AG08395 (cell line): ENCODE measurements at places on chromosomes 12 and 14.

DNA sequence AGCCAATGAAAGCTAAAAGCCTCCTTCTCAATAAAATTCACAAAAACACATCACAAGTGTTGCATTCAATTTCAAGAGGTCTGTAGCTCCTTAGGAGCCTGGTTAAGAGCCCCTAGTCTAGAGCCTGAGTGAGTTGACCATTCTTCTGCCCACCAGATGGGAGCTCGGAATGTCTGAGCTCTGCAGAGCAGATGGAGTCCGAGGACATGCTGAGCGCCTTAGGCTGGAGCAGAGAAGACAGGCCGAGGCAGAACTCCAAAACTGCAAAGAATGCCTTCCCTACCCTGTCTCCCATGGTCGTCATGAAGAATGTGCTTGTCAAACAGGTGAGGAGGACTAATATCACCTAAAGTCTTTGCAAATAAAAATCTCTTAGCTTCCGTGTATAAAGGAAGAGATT, 11.6 kb downstream of the CIPC start:
- DNase-seq, result no peak

- DNase-seq, result no peak
These were observed 8.8 kb downstream of the VPS37B start for GRCh38 chr12:122886851-122887818.

DNA sequence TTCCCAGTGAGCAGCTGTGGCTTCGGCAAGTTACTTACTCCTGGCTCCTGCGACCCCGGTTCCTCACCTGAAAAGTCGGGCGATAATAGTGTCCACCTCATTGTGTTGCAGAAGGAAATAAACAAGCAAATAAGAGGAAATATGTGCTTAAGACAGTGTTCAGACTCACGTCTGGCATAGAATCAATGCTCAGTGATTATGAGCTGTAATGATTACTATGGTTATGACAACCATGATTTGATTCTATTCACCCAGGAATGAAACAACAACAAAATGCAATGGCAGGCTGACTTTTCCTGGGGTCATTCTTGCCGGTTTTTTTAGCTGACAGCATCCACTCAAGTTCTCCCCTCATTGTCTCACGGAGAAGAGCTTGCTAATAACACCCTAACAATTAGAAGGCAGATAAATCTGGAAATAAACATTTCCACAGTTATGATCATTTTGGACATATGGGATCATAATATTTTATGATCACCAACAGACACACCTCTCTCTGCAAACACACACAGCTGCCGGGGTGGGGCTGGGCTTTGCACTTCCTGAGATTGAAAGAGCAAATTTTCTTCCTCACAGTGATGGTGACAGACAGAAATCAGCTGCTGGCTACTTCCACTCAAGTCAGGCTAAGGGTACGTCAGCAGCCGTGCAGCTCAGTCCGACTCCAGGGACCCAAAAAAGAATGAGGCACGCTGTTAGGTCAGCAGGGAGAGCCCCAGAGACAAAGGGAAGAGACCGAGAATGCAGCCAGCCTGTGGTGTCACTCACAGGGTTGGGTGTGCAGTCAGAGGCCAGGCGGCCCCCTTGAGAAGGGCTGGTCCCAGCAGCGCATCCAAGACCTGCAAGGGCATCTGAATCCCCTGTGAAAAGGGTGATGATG, 158.0 kb downstream of the RIMBP2 start:
- DNase-seq, result no peak

GRCh38 chr12:121800694-121801594, 2.9 kb upstream of the SETD1B start:
- DNase-seq, result peak; percentile 65

GRCh38 chr12:106581543-106582248, 1.1 kb upstream of the RFX4 start:
- peak; percentile 43 for DNase-seq

GRCh38 chr12:91017511-91018263, 12.9 kb upstream of the EPYC start:
- DNase-seq, result no peak

GRCh38 chr14:99195602-99196309, 76.2 kb downstream of the BCL11B start:
- DNase-seq, result peak; percentile 24

GRCh38 chr14:71341156-71341555, 433.9 kb downstream of the PCNX1 start:
- DNase-seq, result no peak

- no peak for DNase-seq
These were observed 18.5 kb upstream of the DNAAF2 start for GRCh38 chr14:49653508-49653907.

DNA sequence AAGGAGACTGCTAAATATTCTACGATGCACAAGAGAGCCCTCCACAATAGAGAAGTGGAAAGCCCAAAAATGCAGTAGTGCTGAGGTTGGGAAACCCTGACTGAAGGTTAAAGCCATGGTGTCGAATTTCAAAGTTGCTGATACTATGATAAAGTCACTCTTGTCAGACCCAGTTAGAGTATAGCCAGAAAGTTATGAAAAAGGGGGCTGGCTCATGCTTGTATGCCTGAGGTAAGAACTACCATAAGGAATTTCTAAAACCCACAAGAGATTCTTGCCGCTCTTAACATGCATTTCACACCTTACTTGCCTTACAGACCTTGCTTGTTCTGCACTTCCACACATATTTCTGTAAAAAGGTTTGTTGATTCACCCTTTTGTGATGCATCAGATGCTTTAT, 184.6 kb downstream of the SLC6A15 start:
- DNase-seq, result no peak

GRCh38 chr14:72604133-72604532, 289.8 kb downstream of the DPF3 start:
- DNase-seq, result no peak

DNA sequence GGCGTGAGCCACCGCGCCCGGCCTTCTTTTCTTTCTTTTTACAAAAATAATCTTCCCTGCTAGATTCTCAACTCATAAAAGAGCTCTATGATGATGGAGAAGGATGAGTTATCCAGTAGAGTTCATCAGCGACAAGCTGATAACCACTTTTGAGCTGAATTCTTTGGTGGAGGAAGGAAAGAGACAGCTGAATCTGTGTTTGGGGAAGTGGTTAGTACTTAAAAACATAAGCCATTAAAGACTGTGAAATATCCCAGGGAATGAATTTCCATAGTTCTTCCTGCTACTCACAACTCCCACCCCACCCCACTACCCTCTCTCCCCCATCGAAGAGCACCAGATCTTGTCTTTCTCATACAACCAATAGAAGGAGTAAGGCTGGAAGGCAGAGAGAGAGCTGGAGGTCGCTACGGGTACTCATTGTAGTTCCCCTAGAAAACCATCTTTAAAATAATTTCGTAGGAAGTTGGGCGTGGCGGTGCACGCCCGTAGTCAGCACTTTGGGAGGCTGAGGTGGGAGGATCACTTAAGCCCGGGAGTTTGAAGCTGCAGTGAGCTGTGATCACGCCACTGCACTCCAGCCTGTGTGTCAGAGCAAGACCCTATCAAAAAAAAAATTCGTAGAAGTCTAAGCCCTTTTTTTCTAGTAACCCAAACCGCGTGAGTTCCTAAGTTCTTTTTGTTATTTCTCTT, 647 bp upstream of the ESPL1 start:
- no peak for DNase-seq

GRCh38 chr14:54664961-54665360, 98.0 kb downstream of the SAMD4A start:
- DNase-seq, result no peak

DNA sequence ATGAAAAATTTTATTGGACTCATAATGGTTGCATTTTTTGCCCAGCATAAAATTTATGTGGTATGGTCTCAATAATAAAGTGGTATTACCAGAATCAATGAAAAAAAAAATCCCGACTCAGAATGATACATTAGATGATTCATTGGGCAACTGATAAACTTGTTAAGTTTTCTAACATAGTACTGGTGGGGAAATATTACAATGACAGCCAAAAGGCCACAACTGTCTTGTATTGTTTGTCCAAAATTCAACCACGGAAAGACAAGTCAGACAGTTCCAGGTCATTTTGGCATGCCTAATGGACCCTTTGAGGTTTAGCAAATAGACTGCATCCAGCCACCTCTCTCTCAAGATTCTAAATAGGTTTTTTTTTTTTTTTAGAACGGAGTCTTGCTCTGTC, 70.5 kb upstream of the TRIM9 start:
- no peak for DNase-seq

DNA sequence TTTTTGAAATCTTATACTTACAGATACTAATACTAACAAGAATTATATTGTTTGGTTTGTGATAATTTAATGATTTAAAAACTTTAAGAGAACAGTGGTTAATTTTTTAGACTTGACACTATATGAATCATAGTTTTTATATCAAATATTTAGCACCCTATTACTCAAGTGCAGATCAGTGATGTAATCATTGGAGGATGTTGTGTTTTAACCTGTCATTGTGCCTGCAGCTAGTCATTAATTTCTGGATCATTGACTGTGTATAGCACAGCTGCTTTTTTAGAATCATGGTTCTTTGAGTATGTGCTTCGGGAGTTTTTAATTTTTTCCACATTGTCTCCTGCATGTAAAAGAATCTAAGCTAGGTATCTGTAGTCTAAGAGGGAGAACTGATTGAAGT, 17.3 kb downstream of the ARID4A start:
- DNase-seq, result no peak

GRCh38 chr12:32002848-32003493, 43.8 kb downstream of the RESF1 start:
- DNase-seq, result no peak

DNA sequence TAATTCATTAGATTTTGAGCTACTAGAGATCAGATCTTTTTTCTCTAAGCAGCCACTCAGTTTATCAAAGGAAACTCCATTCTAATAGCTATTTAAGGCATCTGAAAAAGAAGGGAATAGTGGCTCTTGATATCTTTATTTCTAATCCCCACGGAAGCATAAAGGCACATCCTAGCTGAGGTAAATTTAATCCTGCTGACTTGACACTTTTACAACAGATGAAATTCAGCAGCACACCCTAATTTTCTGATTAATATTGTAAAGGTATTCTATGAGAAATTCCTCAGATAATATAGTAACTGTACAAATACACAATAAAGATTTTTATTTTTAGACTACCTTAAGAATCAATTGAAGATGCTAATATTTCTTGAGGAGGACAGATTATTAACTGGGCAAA, 916.4 kb downstream of the TMTC2 start:
- DNase-seq, result no peak

- DNase-seq, result peak; percentile 85
These were observed 8.5 kb upstream of the LTBP2 start for GRCh38 chr14:74620497-74620921.

- DNase-seq, result peak; percentile 95
These were observed 6.5 kb downstream of the KRT86 start for GRCh38 chr12:52280796-52281560.

- DNase-seq, result no peak
These were observed 185.5 kb downstream of the FOXN3 start for GRCh38 chr14:89231426-89232113.

DNA sequence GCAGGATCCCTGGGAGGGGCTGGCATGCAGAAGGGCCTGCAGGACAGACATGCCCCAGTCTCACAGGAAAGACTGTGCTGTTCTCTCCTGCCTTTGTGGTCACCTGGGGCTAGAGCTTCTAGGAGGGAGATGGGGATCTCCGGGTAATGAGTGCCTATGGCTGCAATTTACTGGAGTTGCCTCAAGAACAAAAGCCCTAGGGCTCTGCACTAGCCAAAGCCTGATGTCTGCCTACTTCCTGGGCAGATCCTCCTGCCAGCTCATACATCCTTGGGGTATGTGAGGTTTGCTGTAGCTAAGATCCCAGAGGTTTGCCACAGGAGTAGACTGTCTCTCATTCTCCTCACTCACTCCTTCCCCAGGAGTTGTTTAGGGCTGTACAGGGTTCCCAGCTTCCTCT, 106.9 kb upstream of the PPFIA2 start:
- DNase-seq, result no peak

- peak; percentile 55 for DNase-seq
These were observed 16.1 kb upstream of the CCDC85C start for GRCh38 chr14:99619835-99620834.

DNA sequence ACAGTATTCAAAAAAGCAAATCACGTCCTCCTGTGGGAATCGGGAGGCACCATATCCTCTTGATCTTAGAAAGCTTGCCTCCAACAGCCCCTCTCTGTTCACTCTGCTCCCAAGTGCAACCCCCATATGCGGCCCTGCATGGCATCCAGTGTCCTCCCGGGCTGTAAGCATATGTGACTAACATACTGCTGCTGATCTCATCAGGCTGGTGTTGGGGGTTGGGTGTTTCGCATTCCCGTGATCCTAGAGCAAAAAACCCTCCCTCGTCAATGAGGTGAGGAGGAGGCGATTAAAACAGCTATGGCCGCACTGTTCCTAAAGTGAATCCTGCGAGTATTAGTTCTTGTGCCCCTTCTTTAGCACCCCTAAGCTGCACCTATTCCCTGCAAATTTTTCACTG, 28.1 kb upstream of the PPM1A start:
- no peak for DNase-seq

DNA sequence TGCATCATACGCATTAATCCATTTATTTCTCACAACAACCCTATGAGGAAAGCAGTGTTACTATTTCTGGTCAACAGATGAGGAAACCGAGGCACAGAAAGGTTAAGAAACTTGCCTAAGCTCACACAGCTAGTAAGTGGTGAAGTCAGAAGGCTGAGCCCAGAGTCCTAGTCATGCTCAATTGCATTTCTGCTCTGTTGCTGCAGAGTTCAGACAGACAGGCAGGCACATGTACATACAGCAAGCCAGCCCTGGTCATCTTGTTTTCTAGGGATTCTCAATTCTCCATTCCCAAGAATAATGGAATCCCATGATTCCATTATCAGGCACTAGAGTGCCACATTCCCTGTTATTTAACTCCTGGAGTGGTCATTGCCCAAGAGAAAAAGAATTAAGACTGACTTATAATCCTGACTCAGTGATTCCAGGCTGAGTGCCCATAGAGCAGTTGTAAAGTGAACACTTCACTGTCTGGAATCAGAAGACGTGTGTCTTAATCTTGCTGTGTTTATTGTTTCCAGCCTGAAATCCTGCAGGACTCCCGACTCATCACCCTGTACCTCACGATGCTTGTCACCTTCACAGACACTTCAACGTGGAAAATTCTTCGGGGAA, 10.7 kb downstream of the UBE3B start:
- no peak for DNase-seq

- DNase-seq, result no peak
These were observed 8.0 kb upstream of the NANOGNB start for GRCh38 chr12:7756993-7757392.

DNA sequence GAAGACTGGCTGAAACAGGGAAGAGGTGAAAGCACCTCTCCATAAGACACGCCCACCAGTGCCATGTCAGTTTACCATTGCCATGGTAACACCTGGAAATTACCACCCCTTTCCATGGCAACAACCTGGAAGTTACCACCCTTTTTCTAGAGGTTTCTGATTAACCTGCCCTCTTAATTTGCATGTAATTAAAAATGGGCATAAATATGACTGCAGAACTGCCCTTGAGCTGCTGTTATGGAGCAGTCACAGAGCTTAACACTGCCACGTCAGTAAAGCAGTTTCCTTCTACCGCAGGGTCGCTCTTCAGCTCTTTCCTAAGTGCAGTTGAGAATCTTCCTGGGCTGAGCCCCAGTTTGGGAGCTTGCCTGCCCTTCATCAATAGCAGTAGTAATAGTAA, 55.2 kb downstream of the RASSF3 start:
- no peak for DNase-seq
